ENCODE measurements at places on chromosomes 3 and 15.

DNA sequence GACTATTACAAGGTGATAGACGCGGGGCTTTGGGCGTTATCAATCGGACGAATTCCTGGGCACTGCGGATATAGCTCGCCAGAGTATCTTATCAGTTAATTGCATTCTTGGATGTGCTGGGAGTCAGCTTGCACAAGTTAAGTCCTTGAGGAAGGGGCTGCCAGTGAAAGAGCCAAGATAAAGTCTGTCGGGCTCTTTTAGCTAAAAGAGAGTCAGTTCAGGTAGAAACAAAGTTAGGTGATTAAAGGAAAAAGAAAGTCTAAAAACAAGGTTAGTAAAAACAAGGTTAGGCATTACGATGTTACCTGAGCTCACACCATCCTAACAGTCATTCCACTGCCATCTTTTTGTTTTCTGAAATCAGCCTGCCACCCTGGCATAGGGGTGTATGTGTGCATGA, 6.1 kb upstream of the MCF2L2 start:
- DNase-seq, result no peak

DNA sequence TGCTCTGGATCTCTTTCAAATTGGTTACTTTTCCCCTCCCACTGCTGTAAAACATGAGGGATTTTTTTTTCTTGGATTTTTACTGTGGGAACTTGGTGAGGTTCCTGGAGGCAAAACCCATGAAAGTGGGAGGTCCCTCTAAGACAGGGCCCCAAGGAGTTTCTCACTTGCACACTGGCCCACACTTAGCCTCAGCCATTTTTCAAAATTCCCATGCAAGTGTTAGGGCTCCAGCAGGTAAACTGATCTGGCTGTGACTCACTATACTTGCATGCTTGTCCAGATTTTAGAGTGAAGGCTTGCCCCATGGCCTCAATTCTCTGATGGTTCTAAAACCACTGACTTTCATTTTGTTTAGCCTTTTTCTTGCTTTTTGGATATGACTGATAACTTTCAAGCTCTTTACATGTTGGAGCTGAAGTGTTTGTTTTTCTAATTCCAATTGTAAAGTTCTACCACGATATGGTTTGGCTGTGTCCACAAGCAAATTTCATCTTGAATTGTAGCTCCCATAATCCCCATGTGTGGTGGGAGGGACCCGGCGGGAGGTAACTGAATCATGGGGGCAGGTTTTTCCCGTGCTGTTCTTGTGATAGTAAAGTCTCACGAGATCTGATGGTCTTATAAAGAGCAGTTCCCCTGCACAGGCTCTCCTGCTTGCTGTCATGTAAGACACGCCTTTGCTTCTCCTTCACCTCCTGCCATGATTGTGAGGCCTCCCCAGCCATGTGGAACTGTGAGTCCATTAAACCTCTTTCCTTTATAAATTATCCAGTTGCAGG, 37.7 kb downstream of the MCCC1 start:
- DNase-seq, result no peak

DNA sequence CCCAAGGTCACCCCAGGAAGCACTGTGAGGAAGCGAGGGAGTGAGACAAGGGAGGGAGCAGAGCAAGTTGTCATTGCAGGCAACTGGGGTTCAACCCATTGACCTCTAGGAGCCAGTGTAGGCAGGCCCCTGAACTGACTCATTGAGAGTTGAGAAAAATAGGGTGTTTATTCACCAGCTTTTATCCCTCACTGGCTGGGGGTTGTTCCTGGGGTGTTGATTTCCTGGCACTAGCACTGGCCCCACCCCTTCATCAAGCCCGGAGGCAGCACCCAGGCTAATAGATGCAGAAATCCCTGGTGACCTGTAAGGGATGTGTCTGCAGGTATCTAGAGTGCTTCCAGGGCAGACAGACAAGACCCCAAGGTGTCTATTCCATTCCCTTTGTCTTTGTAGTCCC, 183.9 kb downstream of the ARRDC4 start:
- DNase-seq, result no peak

DNA sequence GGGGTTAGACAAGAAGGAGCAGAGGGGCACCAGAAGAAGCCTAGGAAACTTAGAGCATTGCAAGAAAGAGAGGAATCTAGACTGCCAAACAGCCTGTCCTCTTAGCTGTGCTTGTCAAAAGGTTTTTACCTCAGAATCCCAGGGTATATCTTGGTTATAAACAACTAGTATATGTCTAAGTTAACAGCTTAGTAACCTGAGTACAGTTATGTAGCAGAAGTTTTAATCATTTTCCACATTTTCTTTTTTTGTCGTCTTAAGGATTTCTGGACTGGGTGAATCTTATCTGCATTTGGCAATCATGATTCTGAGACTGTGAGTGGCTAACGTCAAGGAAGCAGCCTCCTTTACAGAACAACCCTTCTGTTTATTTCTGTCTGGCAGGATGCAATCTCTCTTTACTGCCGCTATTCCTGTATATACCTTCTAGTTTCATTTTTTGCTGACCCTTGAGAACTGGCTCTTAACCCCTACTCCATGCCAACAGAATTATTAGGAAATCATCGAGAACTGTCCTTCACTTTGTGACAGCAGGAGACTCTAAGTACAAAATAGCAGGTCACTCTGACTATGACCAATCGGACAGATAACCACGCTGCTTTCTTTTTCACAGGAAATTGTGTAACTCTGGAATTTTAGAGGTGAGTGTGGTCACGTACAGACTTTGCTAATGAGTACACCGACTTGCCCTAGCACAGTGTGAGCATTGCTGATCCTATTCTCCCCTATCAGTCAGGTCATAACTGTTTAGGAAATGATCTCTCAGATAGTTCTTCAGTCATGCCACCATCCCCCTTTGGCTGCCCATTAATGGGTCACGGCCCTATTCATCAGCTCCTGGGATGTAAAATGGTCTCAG, 3.3 kb upstream of the CP start:
- no peak for DNase-seq

DNA sequence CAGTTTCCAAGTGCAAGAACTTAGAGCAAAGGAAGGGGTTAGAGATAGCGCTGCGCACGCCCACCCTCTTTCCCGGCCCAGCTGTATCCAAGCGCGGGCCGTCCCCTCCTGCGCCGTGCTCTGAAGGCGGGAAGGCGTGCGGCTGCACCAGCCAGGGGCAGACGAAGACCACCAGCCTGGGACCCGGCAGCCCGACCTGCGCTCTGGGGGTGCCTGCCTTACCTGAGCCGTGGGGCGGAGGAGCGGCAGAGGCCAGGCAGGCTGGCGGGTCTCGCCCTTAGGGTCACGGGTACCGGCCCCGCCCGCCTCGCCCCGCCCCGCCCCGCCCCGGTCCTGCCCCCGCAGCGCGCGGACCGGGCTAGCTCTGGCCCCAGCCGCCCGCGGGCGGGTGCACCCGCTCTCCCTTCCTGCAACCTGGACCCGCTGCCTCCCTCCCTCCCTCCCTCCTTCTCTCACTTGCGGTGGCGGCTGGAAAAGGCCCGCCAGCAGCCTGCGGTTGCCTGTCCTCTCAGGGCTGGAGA, at the start of gene WDR72:
Gene WDR72 (minus strand): TSS at position 253 of the 521 bp plus-strand sequence. CDS start 26,514 bp downstream, outside the sequence.
- no peak for DNase-seq

DNA sequence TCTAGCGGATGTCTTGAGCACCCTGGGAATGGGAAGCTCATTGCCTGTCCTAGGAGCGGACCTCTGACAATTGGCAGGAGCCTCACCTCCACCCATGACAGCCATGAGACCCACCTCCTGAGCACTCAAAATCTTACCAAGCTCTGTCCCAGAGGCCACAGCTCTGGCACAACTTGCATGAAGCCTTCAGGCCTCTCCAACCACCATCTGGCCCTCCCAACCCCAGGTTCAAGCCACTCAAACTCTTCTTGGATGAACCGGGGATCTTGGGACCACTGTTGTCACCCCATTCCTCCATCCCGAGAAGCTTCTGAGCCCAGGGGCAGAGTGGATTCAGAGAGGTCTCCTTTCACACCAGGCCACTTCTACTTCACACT, 1.5 kb downstream of the VIPR1 start:
- DNase-seq, result no peak

GRCh38 chr15:42107473-42107872, 13.1 kb upstream of the PLA2G4D start:
- no peak for DNase-seq

DNA sequence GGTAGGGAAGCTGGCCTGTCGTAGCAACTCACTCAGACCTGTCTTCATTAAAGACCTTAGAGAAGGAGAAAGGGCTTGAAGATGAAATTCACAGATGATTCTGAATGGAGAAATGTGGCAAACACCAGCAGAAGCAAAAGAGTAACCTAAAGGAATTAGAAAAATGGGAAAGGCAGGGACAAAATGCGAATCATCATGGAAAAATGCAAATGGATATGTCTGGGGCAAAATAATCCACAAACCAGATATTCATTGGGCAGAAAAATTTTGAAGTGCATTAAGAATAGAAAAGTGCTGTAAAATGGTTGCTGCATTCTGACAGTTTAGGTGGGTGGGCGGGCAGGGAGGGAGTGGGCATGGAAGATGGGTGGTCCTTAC, 156.9 kb upstream of the RASGRP1 start:
- DNase-seq, result no peak

GRCh38 chr3:72932416-72932815, 44.6 kb downstream of the GXYLT2 start:
- DNase-seq, result no peak

GRCh38 chr3:154464440-154465190, 34.6 kb upstream of the GPR149 start:
- DNase-seq, result no peak

- DNase-seq, result no peak
These were observed 9.9 kb downstream of the RAB7A start for GRCh38 chr3:128735884-128736283.

DNA sequence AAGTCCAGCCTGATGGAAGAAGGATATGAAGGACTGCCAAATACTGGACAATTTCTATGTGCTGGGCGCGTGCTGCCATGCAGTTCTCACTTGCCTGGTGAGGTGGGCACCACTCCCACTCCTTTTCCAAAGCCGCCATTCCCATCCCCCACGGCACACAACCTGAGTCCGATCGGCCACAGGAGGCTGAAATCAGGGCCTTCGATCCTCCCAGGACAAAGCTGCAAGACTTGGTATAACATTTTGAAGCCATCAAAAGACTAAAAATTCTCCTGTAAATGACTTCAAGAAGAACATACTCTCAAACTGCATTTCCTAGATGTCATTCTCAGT, 3.1 kb upstream of the MAP6D1 start:
- no peak for DNase-seq

- DNase-seq, result no peak
These were observed 205.6 kb downstream of the TP63 start for GRCh38 chr3:189836795-189837194.

- DNase-seq, result no peak
These were observed 32.9 kb upstream of the LRRC3B start for GRCh38 chr3:26589678-26590077.

GRCh38 chr3:103992469-103992868, 1374.2 kb upstream of the ALCAM start:
- DNase-seq, result no peak

- no peak for DNase-seq
These were observed 31.4 kb downstream of the MKRN2 start for GRCh38 chr3:12588039-12589009.

DNA sequence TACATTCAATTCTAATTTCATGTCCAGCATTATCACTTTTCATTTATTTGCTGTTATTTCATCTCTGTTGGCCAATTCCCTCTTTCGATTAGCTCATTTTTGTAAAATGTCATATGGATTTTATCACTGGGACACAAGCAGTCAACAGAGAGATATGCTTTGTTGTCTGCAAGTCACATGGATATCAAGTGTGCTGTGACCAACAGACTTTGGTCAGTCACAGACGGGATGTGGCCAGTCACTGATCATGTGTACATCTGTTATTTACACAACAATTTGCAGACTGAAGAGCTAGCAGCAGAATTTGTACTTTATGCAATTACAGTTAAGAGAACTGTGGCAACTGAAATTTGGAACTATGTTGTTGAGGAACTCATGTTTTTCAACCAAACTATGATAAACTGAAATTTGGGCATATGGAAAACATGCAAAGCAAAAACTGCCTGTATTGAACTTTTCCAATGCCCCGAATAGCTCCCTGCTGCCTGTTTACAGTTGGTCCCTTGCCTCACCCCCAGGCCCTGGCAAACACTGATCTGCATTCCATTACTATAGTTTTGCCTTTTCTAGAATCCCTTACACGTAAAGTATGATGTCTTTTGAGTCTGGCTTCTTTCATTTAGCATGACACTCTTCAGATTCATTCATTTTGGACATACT, 104.4 kb downstream of the RPL22L1 start:
- no peak for DNase-seq

DNA sequence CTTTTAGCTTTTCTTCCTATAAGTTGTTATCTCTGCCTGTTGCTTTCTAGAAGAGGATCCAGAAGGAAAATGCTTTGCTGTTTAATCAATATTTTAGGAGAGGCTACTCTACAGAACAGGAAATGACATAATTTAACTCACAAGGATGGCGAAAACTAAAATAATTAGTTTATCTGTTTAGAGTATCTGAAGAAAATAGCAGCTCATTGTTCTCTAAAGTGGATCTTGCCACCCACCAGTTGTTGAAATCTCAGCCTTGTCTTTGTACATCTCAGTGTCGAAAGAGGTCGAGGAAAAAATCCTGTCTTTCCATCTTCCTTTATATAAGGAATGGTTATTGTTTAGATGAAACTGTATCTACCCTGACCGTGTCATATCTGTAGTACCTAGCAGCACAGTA, 126.6 kb downstream of the ZNF609 start:
- no peak for DNase-seq

DNA sequence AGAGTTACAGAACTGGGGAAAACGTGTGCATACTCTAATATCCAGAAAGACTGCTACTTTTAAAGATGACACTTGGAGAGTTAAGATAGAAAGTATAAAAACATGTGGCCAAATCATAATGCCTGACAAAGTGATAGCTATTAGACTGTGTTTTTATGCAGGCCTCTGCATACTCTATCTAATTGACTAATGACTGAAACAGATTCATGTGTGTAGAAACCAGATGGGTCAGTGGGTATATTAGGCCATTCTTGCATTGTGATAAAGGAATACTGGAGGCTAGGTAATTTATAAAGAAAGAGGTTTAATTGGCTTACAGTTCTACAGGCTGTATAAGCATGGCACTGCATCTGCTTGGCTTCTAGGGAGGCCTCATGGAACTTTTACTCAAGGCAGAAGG, 71.5 kb downstream of the PPM1L start:
- DNase-seq, result no peak

DNA sequence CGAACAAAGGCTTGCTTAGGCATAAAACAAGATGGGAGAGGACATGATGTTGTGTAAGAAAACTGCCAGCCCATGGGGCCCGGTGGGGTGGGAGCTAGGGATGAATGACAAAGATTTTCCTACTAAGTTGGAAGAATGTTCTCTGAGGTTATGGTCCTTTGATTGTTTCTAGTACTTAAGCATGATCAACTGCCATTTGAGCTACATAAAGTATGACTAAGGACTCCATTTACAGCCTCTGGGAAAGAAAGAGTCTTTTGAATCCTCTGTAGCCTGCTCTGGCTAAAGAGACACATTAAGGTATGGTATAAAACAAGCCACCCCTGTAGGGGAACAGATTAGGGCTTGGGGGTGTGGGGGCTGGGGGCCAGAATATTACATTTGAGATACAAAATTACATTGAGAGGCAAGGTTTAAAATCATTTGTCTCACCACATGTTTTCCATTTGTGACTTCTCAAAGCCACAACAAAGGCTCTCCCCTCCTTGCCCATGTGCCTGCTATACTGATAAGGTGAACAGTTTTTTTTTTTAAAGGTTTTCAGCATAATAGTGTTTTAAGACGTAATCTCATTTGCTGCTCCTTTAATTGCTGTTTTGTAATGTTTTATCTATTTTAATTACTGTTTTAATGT, 323.4 kb downstream of the CHST2 start:
- peak; percentile 39 for DNase-seq

- no peak for DNase-seq
These were observed 109.2 kb upstream of the NANOGP8 start for GRCh38 chr15:35194296-35194695.

All from CD4-positive, CD25-positive, alpha-beta regulatory T cell (primary cell).